ENCODE measurements at places on chromosomes 1 and 21. TPM values are rescaled to one million over a fixed set of nuclear protein-coding genes. Genes with fewer than 3 reads are reported as not detected.

GRCh38 chr1:40948741-40949443 lies 30.6 kb upstream of the CTPS1 start:
- no peak for DNase-seq

DNA sequence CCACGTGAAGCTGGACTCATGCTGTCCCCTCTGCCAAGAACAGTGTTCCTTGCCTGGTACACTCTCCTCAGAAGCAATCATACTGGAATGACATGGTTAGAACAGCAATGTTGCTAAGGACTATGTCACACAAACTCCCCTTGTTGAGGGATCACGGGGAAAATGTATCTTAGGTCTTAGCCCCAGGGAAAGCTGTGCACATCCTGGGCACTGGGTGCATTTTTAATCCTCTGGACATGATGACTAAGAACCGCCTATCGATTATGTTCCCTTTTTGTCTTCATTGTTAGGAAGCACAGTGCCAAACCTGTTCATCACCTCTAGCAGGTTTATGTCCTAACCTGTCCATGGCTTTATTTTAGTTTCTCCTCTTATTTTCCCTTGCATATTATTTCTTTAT lies 115.1 kb downstream of the HIVEP3 start:
- DNase-seq = no peak

DNA sequence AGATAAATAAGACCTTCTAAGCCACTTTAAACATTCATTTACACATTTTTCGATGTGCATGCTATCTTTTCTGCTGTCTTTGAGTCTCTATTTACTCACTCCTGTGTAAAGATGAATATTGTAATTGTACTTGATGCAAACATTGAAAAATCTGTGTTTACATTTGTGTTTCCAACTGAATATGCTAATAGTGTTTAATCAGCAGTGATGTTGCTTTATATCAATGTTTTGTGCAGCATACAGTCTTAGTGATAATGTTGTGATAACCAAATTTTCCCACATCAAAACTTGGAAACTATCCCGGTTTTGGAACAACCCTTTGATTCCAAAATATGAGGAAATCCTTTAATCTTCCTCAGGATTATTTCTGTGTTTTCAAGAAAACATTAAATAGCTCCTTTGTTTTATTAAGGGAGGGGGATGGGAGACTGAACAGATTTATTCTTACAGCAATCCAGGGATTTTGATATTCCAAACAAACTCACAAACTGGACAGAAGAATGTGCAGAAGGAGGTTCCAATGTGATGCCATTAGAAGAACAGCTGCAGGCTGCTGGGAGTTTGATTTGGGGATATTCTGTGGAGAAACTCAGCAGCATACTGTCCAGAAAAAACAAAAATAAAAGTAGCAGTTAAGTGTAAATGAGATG lies 248.0 kb downstream of the S1PR1 start:
- peak; percentile 23 for DNase-seq

DNA sequence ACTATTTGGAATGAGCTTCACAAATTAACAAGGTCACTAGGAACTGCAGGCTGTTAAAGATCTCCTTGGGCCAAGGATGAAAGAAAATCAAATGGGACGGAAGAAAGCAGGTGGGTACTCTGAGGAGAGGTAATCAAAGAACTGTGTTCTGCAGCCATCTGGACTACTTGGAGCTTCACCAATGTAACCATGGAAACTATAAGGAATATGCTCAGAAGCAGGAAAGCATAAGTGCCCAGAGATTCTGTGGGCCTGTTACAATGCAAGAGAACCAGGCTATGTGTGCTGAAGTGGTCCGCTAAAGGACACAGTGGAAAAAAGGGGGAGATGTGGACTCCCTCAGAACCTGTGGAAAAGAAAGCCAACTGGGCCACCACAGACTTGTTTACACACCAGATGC lies 238.5 kb downstream of the PTGER3 start:
- no peak for DNase-seq

DNA sequence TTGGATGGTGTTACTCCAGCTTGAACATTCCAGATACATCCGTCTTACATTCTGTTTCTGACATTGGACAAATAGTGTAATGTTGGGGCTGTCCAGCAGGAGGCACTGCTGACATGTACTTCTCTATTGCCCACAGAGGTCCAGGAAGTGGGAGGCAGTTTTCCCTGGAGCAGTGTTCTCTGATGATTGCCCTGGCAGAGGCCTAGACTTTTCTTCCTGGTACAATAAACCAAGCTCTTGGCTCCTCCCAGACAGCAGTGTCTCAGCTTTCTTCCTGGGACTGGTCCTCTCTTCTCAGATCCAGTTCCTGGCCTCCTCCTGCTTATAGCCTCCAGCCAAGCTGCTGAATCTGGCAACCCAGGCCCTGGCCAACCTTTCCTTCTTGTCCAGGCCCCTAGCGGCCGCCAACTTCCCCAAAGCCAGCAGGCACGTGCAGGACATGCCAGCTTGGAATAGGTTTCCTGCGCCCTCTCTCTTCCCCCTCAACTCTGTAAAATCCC lies 14.9 kb upstream of the IFNLR1 start:
- peak; percentile 61 for DNase-seq

DNA sequence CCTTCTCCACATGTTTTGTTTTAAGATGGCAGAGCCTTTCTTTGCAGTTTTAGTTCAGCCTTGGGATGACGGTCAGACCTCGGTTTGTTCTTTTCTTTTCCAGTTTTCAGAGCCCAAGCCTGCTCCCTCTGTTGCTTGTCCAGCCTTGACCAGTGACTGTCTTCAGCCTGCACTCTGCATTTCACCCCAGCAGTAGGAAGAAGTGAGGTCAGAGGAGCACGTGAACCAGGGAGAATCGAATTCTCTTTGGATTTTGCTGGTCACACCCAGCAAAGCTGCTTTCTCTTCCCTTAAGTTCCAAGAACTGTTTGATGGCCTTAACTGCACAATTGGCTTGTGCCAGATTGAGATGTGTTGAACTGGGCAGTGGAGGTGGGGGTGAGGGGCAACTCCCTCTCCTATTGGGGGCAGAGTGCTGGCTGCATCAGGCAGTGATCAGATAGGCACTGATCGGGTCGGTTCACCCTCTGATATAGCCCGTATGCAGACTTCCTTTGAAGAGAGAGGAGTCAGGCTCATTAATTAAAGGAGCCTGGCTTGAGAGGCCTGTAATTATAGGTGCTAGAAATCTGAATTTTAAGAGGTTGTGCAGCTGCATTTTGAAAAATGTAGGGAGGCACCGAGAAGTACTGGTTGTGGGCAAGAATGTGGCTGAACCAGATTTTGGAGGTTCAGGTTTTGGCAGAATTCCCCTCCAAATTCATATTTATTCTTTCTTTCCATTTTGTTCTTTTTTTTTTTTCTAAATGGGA lies 42.4 kb downstream of the PEX14 start:
- DNase-seq = no peak

- DNase-seq = no peak
These were observed 262.9 kb downstream of the RHOU start for GRCh38 chr1:228998179-228998578.

DNA sequence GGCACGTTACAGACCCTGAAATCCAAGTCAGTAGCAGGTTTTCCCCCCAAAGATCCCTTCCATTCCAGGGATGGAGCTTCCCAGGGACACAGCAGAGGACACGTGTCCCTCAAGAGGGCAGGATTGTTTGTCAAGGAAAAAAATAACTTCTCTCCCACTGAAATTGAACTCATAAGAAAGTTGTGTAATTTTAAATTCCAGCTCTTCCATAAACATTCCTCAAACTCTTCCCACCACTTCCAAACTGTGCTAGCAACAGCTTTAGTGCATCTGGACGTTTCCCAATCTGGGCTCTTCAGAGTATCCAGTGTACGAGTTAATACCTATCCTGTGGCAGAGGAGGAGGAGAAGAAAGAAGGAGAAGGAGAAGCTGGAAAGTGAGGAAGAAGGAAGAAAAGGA lies 79.6 kb downstream of the PSMG1 start:
- no peak for DNase-seq

GRCh38 chr21:33578214-33578613 lies 10.3 kb downstream of the DONSON start:
- no peak for DNase-seq

DNA sequence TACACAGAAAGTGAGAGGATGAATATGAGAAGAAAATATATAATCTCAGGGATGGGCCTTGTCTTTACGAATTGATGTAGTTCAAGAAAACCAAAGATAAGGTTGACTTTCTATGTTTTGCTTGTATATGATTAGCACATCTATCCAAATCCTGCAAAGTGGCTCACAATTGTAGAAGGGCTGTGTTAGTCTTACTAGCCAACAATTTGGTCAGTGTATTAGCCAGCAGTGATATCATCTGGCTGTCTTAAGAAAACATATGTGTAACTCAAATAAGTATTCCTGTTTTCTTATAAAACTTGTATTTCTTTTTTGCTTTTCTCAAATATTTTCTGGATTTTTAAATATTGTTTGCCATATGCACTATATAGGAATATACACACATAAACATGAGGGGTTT lies 5.5 kb downstream of the SDCCAG8 start:
- DNase-seq = no peak

DNA sequence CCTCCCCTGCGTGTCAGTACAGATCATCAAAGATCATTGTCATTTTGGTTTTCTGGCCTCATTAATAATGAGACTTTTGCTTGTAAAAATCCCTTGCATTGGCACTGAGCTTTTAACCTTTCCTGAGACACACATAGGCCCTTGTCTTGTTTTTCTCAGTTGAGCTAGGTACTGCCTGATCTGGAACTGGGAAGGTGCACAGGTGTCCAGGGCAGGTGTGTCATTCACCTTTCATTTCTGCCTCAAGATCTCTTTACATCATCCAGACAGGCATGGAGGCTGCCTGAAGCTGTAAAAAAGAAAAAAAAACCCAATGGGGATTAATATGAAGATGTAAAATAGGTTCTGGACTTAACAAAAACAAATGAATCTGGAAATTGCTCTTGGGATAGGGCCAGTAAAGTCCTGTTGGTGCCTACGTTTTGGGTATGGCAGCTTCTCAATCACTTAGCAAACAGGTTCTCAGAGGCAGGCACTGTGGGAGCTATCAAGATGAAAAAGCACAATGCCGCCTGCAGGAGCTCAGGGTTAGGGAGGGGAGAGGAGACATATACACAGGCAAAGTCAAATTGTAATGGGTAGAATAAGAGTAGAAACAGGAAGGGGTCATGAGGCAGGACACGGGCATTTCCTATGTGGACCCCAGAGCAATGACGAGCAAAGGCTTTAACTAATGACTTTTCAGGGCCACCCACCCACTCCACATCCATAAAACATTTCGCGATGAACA lies 1.0 kb upstream of the KCNC4 start:
- no peak for DNase-seq

DNA sequence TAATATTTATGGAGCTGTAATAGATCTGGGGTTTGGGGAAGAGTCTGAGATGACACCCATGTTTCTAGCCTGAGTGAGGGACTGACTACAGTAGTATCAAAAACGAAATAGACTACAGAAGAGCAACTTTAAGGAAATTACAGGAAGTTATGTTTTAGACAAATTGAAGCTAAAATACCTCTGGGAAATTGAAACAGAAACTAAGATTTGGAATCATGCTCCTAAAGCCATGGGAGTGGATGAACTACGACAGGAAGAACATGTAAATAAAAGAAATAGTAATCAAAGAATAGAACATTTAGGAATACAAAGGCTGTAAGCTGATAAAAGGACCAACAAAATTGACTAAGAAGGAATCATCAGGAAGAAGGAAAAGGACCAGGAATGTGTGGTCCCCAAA lies 68.9 kb downstream of the KIAA0319L start:
- DNase-seq = no peak

GRCh38 chr1:186828611-186829454 lies at the start of gene PLA2G4A:
TSS of gene PLA2G4A (plus strand) at chr1:186828949. CDS start at chr1:186854355, 25,406 bp downstream.
- peak; percentile 13 for DNase-seq

DNA sequence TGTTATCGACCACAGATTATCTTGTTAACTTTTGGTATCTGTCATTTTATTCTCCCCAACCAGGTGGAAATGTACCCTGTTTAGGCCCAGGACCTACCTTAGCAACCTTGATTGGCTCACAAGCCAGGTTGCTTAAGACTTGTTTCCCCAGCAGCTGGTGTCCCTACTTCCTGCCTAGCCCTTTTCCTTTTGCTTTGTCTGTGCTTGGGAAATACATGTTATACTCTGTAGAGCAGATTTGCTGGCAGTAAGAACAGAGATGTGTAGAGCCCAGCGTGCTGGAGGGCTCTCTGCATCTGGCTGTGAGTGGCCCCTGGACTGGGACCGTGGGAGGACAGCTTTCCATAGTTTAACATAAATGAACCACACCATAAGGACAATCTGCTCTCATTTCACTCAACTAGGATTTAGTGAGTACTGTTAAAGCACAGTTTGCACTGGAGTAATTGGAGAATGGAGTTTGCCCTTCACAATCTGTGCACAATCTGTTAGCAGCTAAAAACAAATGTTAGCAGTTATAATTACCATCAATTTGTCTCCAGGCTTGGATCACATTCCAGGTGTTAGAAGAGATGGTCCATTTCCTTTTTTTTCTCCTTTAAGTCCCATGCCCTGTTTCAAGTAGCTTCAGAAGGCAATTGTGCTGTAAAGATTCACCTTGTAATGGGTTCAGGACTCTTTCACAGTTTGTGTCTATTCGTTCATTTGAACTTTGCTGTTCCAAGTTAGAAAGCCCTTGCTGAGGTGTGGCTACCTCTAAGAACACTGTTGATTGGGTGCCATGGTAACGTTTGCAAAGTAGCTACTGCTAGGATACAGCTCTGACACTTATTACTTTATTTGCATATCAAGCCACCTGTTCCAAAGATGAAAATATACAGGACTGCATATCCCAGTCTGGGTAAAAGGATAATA lies at the start of gene APOBEC4:
Gene APOBEC4, minus strand, starts transcription at position 770 of the 915 bp plus-strand sequence. CDS start 4,535 bp downstream, outside the sequence.
- no peak for DNase-seq

- no peak for DNase-seq
These were observed at the start of gene IL12RB2 for GRCh38 chr1:67307251-67308060. TSS of gene IL12RB2 (plus strand) at chr1:67307873. CDS start at chr1:67320369, 12,496 bp downstream.

DNA sequence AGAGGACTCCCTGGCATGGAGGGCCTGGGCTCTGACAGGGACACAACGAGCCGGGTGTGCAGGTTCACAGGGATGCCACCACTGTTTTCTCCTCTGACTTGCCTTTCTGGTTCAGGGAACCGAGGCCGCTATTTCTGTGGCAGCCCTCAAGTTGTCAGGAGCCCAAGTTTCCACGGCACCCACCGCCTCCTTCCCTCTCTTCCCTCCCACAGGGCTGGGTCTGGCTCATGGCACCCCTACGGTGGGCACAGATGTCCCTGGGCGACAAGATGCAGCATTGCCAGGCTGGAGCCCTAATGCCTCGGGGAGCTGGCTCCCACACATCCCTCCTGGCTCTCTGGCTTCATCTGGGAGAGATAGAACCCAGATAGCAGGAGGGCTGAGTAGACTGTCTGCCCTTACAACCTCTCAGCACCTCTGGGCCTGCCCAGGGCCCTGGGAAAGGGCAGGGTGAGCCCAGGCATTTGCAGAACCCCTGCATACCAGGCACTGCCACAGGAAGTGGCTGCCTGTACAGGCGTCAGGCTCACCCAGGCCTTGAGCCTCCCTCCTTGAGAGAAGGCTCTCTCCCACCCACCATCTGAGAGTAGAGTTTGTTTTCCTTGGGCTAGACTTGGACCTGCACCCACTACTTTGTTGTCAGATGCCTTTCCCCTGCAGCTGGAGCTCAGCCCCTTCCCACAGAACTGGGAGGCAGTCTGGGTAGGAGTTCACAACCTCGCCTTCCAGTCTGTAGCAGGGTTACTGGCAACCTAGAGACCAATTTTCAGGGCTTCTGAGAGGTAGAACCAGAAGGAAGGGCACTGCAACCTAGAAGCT lies 20.5 kb downstream of the KCNC4 start:
- DNase-seq = no peak

Gene SPOCD1
- 0.25 TPM for polyA plus RNA-seq

Gene KPRP
- polyA plus RNA-seq = not detected

Gene CR1
- polyA plus RNA-seq = 18.2 TPM

Gene PTAFR
- polyA plus RNA-seq = 2.4 TPM

Gene OR6K3
- polyA plus RNA-seq = not detected

Data from left renal cortex interstitium (tissue), 4 donors.